Motor neuron (in vitro differentiated cells): ENCODE measurements at places on chromosomes 3 and 15.

DNA sequence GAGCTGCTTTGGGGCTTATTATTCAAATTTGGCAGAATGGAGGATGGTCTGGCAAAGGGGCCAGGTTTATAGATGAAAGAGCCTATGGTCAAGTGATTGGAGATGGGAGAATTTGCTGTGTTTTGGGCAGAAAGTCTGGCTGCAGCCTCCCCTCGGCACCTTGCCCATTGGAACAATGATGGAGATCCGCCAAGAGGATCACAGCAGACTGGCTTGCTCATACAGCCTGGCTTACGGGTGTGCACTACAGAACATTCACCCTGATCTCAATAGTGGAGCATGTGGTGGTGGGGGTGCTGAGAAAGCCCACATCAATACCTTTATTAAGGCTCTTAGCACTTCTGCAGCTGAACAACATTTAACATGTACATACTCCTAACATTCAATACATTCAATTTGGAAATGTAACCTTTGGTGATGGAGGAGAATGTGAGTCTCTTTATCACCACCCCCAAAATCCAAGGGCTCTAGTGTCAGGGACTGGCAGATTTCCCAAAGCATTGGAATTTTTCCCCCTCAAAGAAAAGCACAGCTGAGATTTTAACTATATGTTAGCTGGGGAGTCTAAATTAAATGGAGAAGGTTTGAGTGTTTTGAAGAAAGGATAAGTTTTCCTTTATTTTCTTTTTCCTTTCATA lies 118.4 kb upstream of the TMC3 start:
- no peak for ATAC-seq

- ATAC-seq, result peak; percentile 52
Measured at GRCh38 chr3:57949785-57950615, 58.2 kb upstream of the FLNB start.

GRCh38 chr3:105425153-105425502 lies 58.4 kb downstream of the ALCAM start:
- ATAC-seq, result no peak

- ATAC-seq, result no peak
Measured at GRCh38 chr15:67077641-67078215, 12.3 kb downstream of the SMAD3 start.

GRCh38 chr15:38406436-38406835 lies 47.5 kb upstream of the FAM98B start:
- no peak for ATAC-seq

DNA sequence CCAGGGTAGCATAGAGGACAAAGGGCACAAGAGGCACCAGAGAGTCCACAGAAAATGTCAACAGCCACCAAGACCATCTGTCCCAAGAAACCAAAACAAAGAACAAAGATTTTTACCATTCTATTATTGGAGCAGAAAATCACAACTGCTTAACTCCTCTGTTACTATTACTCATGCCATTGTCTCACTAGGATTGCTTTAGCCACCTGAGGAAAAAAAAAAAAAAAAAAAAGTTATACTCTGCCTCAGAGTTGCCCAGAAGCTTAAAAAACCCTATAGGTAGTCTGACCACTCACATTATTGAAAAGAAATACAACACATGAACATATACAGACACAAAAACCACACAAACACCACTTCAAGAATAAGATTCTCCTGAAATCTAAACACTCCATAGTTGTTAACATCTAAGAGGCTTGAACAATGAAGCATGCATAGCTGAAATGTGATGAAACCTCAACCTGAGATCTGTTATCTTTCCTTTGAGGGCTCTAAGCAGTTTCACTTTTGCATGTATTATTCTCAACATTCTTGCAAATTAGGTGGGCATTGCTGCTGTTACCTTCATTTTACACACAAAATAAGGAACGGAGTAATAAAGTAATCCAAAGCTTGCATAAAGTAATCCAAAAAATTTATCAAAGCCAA lies 85.4 kb downstream of the IGSF11 start:
- no peak for ATAC-seq

- ATAC-seq, result no peak
Measured at GRCh38 chr3:16905704-16906103, 20.9 kb downstream of the PLCL2 start.

GRCh38 chr3:182479419-182480336 lies 313.6 kb upstream of the ATP11B start:
- no peak for ATAC-seq

- no peak for ATAC-seq
Measured at GRCh38 chr3:71025516-71025915, 558.0 kb downstream of the FOXP1 start.
